ENCODE measurements at places on chromosomes 3 and 15. TPM values are rescaled to one million over a fixed set of nuclear protein-coding genes. Genes with fewer than 3 reads are reported as not detected.

DNA sequence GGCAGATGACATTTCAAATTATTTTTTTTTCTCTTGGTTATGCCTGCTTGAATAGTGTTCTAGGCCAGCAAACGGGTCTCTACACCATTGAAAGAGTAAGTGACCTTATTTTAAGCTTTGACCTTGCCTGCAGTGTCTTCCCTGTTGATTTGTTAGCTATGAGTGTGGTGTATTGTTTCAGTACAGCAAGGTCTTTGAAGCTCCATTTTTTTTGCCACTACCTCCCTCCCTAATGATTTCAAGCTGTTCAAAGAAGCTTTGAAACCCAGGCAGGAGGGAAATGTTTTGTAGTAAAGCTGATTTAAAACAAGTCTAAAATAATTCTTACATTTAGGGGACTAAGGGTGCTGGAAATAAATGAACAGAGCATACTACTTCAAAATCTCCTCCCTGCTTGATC, 1249.8 kb downstream of the ROBO1 start:
- DNase-seq = no peak

GRCh38 chr3:129014148-129014547, 13.0 kb downstream of the EFCC1 start:
- DNase-seq = no peak

DNA sequence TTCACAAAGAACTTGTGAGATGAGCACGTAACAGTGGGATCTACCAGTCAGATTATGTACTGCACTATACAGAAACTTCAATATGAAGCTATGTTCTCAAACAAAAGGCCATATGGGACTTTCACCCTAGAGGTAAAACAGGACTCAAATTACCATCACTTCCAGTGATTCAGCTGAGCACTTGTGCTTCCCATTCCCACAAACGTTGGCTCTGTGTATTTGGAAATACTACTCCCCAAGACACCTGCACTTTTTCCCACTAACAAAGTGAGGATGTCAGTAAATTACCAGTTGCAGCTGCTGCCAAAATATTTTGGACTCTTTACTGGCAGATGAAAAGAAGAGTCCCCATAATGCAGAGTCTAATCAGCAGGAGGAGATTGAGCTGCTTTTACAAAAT, 1570.1 kb downstream of the SI start:
- no peak for DNase-seq

The NRROS gene
- 3.2 TPM for polyA plus RNA-seq

The CNTN4 gene
- 33.2 TPM for polyA plus RNA-seq

The MAP1A gene
- polyA plus RNA-seq = 7.8 TPM

All from renal cortex interstitium (tissue), 15 donors.